ENCODE measurements at places on chromosomes 3 and 15.

DNA sequence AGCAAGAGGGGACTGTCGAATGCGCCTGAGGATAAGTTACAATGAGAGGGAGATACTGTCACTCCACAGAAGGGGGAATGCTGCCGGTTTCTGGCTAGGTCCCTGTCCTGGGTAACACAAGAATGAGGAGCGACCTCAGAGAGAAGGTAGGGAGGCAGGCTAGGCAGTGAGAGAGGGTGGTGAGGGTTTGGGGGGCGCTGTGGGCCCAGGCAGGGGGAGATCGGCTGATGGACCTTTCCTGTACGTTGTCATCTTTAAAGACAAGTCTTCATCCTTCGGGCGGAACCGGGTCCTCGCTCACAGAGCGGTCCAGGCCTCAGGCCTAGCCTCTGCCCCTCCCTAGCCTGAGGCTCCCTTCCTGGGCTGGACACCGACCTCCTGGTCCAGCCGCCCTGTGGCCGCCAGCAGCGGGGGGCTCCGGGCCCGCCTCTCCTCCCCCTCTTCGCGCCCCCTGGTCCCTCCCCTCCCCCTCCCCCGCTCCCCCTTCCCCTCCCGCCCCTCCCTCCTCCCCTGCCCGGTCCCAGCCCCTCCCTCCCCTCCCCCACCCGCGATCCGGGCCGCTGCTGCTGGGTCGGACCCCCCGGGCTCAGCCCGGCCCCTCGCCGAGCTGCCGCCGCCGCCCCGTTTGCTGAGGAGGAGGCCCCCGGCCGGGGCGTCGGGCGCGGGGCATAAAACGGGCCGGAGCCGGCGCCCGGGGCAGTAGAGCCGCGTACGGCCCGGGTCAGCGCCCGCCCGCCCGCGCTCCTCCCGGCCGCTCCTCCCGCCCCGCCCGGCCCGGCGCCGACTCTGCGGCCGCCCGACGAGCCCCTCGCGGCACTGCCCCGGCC is at the start of gene CHRD:
Gene CHRD (plus strand): TSS at position 697 of the 827 bp plus-strand sequence. CDS start 265 bp downstream, outside the sequence.
- DNase-seq, result no peak

GRCh38 chr15:23472678-23473077 is 25.6 kb upstream of the GOLGA6L2 start:
- no peak for DNase-seq

GRCh38 chr3:151753846-151754245 is 20.1 kb downstream of the AADACL2 start:
- no peak for DNase-seq

GRCh38 chr3:35744419-35744818 is 105.1 kb downstream of the ARPP21 start:
- no peak for DNase-seq

GRCh38 chr15:88765212-88765611 is 38.0 kb upstream of the ACAN start:
- no peak for DNase-seq

- DNase-seq, result no peak
These were observed 28.6 kb upstream of the OR5K4 start for GRCh38 chr3:98325055-98325454.

GRCh38 chr3:71725271-71725991 is at the start of gene EIF4E3:
Gene EIF4E3 (minus strand): TSS chr3:71725402. CDS start chr3:71725367, 35 bp downstream.
- DNase-seq, result no peak

- peak; percentile 26 for DNase-seq
These were observed 33.9 kb downstream of the PFN2 start for GRCh38 chr3:149936812-149937230.

DNA sequence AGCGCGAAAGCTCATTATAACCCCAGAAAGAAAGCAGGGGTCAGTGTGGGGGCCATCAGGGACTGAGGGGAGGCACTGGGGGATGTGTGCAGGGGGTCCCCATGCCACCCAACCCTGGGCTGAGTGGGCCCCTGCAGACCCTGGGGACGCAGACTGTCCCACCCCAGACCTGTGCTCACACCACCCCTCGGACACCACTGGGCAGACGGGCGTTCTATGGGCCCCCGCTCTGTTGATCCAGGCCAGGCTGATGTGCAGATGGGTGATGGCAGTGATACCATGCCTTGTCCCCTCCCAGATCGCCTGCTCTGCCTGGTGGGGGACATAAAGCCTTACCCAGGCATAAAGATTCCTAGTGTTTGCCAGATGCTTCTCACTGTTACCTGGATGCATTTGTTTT is 259.7 kb upstream of the TLE3 start:
- no peak for DNase-seq

DNA sequence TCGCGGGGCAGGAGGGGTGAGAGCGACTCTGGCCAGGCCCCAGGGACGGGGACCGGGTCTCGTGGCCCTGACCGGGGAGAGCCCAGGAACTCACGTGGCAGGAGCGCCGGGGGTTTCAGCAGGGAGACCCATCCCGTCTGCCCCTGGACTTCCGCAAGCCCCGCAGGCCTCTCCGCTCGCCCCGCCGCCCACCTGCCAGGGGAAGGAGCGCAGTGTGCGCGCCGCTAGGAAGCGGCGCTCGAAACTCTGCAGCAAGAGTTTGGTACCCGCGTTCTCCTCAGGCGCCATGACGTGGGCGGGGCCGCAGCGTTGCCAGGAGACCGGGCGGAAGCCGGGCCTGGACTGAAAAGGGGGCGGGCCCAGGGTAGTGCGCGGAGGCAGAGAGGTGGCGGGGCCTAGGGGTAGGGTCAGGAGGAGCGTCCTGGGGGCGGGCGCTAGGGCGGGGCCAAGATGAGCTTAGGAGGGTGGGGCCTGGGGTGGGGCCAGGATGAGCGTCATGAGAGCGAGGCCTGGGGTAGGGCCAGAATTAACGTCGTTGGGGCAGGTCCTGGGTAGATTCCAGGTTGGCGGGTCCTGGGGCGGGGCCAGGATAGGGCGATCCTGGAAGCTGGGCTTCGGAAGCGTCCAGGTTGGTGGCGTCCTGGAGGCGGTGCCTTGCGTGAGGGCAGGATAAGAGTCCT is 29.7 kb downstream of the ALG1L2 start:
- DNase-seq, result peak; percentile 99

- DNase-seq, result no peak
These were observed 19.7 kb downstream of the MGLL start for GRCh38 chr3:127802606-127803005.

GRCh38 chr3:64900617-64901521 is 213.1 kb upstream of the ADAMTS9 start:
- DNase-seq, result no peak

- no peak for DNase-seq
These were observed 25.5 kb upstream of the CYP11A1 start for GRCh38 chr15:74392902-74393301.

- no peak for DNase-seq
These were observed 21.6 kb downstream of the RNU5B-1 start for GRCh38 chr15:65326117-65326526.

DNA sequence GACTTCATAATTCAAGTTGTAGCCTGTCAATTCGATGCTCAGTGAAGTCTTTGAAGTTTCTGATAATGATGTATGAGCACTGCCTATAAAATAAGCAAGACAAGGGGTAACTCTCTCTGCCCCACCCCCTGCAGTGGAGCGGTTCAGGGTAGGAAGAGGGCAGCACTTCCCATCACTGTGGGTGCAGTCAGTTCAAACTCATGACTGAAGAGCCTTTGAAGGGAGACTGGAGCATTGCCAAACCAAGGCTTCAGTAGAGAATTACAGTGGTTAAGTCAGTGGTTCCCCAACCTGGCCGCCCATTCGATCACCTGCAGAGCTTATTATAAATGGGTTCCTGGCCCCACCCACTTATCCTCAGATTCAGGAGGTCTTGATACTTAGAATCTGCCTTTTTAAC is 190.6 kb downstream of the SHQ1 start:
- DNase-seq, result peak; percentile 43

DNA sequence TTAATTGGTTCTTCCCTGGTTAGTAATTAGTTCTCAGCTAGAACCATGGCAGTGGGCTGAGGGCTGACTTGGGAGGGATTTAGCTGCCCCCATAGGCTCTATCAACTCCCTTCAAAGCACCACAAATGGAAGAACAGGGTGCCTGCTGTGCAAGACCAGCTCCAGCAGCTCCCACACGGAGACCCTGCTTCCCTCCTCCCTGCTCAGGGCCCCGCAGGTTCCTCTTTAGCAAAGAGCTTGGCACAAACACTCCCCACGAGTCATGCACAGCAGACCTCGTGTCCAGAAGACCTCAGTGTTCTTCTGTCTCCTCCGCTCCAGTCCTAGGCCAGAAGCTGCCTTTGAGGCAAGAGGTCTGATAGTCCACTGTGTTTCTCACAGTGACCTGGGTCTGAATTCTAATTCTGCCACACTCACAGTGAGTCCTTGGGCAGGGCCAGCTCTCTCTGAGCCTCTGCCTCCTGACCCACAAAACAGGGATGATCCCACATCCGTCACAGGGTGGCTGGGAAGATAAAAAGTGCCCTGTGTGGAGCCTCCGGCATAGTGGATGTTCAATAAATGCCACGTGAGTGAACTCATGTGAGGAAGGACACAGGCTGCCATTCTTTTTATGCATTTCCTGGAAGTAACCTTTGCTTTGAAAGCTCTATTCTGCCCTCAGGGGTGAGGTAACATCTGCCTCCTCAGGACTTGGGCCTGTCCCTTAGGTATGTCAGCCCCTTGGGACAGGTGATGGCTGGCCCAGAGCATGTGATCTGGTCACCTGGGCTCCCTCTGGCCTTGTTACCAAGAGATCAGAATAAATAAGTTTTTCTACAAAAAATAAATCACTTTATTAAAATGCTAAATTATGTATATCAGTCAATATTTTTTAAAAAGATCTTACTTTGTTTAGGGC is 7.6 kb downstream of the RAB6B start:
- DNase-seq, result no peak

DNA sequence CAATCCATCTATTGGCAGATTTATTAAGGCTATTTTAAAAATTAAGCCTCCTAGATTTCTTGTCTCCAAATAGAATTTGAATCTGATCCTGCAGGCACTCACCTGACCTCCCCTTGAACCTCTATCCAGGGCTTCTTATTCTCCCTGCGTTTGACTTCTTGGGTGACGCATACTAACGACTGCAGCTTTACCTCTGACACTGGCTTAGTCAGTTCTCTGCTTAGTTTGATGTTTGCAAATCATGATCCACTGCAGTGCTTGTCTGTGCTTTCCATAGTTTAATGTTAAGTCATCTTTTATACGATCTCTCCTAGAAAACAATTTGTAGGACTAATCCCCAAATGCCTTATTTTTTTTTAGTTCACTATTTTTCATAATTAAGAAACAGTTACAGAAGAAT is 233.1 kb downstream of the ROBO1 start:
- no peak for DNase-seq

DNA sequence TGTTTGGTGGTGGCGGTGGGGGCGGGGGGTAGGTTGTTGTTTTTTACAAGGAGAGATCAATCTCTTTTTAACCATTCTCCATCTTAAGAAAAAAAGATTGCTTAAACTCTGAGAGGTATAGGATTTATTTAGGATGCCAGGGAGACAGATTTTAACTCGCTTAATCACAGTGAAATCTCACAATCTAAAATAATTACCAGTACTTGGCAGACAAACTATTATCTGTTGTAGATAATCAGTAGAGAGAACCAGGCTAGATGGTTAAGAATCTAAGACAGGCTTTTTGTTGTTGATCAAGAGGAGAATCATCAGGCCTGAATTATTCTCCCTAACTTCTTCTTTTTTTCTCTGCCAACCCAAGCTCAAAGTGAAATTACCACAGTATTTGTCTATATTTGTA is 470.2 kb upstream of the ADAMTS9 start:
- DNase-seq, result no peak

- no peak for DNase-seq
These were observed 200.7 kb downstream of the UBE3A start for GRCh38 chr15:25238126-25238525.

GRCh38 chr3:14391033-14391432 is 11.4 kb upstream of the SLC6A6 start:
- no peak for DNase-seq

DNA sequence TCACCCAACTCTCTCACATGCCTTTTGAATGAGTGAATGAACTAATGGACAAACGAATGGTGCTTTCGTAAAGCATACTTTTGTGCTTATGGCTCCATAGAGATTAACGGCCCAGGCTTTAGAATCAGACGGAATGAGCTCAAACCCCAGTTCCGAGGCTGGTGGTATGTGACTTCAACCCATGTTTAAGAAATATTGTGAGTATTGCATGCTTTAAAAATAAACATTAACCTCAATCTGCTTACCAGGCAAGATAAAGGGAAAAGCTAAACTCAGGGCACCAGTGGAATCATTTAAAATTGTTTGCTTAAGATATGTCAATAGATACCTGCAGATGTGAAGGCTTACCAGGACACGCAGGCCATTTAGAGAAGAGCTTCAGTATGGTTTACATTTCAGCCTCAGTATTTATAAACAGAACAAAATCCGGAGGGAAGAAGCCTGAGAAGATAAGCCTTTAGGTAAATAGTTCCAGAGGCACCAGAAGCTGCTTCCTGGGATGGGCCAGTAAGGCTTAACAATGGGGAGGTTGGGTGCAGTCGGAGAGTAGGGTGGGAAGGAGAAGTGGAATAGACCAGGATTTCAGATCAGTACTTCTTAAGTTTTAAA is 186.4 kb downstream of the ADAMTS9 start:
- no peak for DNase-seq

DNA sequence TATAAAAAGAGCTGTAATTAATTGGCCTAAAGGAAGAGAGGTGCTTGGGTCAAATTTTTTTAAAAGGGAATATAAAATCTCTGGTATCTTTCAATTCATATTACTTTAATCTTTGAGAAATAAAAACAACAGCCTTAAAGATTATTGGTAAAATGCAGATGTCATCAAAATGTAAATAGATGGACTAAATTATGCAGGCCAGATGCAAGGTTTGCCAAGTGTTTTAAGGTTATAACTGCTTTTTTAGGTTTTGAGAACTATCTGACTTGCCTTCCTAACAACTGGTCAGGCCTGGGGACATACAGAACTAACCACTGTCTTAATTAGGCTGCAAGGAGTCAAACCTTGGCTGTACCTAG is 20.0 kb upstream of the OR5H1 start:
- DNase-seq, result no peak

DNA sequence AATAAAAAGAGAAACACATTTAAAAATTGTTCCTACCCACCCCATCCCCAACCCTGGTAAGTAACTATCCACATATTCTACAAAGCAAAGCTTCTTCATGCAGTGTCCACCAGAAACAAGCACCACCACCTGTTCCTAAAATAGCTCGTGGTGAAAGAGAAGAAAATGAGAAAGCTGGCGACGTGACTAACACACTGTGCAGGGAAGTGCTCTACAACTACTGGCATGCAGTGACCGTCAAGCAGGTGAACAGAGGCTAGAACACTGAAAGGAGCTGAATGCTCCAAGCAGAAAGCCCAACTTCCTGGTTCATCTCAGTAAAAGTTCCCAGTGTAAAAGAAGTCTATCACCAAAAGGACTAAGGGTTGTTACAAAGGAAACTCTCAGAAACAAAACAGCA is 80.7 kb downstream of the NR2E3 start:
- no peak for DNase-seq

DNA sequence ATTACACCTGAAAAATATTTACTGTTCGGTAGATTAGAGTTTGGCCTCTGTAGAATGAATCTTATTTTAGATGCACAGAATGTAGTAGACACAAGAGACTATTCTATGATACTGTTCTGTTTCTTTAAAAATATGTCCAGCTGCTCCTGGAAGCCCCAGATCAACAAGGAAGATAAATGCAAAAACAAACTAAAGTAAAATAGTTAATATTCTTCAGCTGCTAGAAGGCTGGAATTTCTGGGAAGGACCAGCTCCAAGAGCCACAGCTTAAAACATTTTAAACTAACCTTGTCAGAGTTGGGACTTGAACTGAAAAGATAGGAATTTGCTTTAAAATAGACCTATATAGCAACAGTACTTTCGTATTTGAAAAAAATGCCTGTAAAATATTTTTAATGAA is 277.9 kb downstream of the PTPRG start:
- no peak for DNase-seq

- peak; percentile 88 for DNase-seq
These were observed at the start of gene POC1A for GRCh38 chr3:52154135-52155094. Gene POC1A (minus strand): TSS chr3:52154423. CDS start chr3:52154372, 51 bp downstream.

- DNase-seq, result no peak
These were observed 6.8 kb upstream of the LRRN1 start for GRCh38 chr3:3792391-3792790.
